ENCODE measurements at places on chromosomes 11 and 22.

- no peak for DNase-seq
Measured at GRCh38 chr22:36156515-36157419, 3.8 kb downstream of the APOL3 start.

DNA sequence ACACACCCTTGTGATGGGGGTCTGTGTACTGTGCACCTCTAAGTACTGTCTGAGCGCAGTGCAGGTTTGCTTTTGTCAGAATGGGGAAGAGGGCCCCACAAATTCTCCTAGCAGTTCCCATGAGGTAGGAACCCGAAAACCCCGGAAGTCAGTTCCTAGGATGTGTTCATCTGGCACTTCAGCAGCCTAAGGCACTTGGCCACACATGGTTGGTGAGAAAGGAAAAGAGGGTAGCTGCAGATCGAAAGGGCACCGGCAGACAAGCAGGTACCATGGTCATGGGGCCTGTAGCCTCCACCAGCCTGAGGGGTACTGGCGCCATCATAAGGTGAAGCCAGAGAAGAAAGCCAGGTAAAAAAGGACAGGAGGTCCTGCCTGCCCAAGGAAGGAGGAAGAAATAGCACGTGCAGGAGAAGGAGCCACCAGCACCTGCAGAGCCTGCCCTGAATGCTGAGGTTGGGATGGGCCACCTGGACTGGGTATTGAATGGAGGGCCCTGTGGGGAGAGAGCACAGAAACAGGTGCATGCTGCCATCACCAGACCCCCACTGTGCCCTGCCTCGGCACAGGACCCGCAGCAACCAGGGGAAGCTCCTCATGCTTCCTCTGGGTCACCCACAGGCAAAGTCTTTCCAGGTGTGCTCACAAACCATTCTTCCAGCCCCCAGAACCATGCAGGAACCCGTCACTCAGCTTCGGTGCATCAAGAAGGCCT, 8.1 kb upstream of the CASTOR1 start:
- no peak for DNase-seq

GRCh38 chr22:42695294-42695693, 25.4 kb downstream of the A4GALT start:
- DNase-seq = no peak

GRCh38 chr22:17243524-17243923, 24.3 kb upstream of the ADA2 start:
- no peak for DNase-seq

- DNase-seq = no peak
Measured at GRCh38 chr11:67293090-67293489, 4.0 kb downstream of the ANKRD13D start.

DNA sequence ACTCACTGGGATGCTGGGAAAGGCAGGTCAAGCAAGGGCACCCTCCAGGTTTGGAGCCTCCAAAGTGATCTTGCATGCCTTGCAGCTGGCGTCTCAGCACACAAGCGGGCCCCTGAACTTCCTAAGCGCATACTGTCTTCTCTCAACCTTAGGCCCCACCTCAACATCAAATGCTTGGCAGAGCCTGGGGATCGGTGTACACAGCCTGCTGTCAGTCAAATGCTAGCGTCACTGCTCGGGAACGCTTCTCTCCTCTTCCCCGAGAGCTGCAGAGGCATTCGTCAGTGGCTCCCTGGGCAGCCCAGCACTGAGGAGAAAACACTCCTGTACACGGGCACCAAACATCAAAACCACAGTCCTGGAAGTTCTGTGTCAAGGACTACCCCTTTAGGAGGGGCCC, 124.9 kb downstream of the C11orf58 start:
- DNase-seq = no peak

GRCh38 chr22:32776802-32777201, 24.7 kb upstream of the TIMP3 start:
- DNase-seq = no peak

- DNase-seq = no peak
Measured at GRCh38 chr22:48155446-48155845, 1393.0 kb downstream of the TBC1D22A start.

DNA sequence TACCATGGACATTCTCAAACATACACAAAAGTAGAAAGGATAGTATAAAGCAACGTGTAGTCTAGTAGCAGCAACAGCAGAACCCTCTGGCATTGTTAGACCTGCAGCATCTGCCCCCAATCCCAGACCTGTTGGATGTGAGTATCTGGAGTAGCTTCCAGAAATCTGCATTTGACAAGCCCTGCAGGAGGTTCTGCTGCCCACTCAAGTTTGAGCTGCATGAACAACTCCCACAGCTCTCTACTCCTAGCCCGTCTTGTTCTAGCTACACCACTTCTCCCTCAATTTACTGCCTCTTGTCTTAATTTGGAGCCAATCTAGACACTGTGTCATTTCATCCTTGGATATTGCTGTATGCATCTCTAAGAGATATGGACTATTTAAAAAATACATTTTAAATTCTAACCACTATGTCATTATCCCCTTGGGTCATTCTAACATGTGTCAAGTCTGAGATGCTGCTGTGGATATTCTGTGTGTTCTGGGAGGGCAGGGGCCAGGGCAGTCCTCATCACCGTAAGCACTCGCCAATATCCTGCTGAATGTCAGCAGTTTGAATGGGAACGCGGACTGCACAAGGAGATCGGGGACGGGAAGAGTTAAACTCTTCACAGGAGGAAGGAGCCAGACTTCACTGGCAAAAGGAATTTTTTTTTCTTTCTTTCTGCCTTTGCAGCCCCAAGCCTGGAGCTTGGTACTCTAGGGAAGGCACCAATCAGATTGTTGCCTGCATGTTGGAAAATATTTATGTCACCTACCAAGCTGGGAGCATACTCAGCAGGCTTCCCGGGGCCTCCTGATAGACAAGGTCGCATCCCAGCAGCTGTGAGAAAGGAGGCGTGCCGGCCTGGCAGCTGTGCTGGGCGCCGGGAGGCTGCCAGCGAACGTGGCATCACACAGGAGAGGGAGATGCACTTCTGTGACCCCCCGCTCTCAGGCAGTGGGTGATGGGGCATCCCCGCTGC, 429.0 kb downstream of the MIAT start:
- DNase-seq = no peak

- no peak for DNase-seq
Measured at GRCh38 chr11:32426192-32426591, 9.1 kb downstream of the WT1 start.

- no peak for DNase-seq
Measured at GRCh38 chr22:29811377-29811776, 26.7 kb downstream of the ASCC2 start.

- no peak for DNase-seq
Measured at GRCh38 chr11:118411530-118411929, 10.1 kb downstream of the ATP5MG start.

DNA sequence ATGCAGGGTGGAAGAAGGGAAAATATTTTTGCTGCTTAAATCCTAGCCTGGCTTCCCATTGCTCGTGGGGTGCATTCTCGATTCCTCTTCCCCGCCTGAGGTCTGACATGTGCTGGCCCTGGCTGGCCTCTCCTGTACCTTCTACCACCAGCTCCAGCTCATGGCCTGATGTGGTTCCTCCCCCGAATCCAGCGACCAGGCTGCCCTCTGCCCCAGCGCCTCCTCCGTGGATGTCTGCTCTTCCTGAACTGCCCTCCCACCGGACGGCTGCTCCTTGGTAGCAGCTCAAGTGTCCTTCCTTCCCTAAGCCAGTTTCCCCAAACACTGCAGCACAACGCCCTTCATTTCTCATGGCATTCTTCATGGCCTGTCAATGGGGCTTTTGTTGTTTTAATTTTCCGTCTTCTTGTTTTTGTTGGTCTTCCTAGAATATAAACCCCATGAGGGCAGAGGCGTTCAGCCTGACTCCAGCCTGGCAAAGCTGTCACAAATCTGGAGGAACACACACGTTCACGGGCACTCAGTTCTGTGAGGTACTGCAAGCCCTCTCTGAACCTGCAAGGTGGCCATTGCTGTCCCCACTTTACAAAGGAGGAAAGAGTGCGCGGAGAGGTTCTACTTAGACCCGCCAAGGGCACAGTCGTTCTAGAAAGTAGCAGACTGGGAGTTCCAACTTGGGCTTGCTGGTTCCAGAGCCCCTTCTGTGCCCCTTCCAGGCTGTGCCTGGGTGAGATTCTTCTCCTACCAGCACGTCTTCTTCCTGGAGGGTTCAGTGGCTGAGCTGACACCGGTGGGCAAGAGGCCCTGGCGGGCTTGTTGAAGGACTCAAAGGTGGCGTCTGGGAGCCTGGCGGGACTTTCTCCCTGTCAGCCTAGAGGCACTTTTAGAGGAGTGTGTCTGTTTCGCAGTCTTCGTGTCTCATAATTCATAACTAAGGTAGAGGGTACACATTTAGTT, 953 bp upstream of the LRP5 start:
- no peak for DNase-seq

GRCh38 chr11:73538381-73538872, 59.5 kb downstream of the FAM168A start:
- DNase-seq = no peak

GRCh38 chr11:64224151-64224890, 1.7 kb downstream of the TRPT1 start:
- no peak for DNase-seq

DNA sequence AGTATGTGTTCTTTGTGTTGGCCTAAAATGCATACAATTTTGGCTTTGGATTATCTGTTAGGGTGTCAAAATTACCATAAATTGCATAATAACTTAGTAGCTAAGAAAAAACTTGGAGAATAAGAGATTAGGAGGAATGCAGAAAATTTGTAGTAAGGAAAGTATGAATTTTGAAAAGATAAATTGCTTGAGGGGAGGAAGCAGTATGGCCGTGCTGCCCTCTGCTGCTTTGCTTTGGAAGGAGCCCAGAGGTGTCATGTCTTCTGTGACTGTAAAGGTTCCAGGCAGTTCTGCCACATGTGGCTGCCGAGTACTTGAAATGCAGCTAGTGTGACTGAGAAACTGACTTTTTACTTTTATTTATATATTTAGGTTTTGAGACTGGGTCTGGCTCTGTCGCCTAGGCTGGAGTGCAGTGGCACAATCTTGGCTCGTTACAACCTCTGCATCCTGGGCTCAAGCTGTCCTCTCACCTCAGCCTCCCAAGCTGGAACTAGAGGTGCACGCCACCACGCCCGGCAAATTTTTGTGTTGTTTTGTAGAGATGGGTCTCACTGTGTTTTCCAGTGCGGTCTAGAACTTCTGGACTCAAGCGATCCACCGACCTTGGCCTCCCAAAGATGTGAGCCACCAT, 1.8 kb downstream of the ADSL start:
- no peak for DNase-seq

GRCh38 chr11:17475666-17476316, 854 bp downstream of the ABCC8 start:
- DNase-seq = peak; percentile 22

DNA sequence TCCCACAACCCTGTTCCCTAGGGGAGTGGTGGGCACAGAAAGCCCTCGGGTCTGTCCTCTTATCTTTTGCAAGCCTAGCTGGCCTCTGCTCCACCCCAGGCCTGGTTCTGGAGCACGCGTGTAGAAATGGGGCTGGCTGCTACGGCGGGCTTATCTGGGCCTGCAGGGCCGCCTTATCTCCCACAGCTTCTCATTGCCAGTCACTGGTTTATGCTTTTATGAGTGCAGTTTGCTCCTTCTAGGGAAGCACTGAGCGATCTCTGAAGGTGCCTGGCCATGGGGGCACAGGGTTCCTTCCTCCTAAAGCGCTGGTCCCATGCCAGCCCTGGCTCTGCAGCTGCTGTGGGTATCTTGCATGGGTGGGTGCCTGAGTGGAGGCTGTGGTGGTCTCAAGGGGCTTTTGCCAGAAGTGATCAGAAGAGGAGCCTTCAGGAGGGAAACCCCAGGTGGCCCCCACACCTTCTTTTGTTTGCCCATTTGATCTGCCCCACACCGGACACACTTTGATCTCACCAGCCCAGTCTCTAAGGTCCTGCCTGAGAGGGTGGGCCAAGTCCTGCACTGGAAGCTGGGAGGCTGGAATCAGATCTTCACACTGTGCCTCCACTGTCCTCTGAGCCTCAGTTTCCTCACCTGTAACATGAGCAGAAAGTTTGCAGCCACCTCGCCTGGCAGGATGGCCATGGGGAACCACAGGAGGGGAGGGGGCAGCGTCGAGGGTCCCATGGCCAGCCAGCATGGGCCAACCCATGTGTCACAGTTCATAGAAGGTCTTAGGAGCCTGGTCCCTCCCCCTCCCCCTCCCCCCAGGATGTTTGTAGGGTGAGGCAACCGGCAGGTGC, 86.6 kb upstream of the FGF3 start:
- no peak for DNase-seq

DNA sequence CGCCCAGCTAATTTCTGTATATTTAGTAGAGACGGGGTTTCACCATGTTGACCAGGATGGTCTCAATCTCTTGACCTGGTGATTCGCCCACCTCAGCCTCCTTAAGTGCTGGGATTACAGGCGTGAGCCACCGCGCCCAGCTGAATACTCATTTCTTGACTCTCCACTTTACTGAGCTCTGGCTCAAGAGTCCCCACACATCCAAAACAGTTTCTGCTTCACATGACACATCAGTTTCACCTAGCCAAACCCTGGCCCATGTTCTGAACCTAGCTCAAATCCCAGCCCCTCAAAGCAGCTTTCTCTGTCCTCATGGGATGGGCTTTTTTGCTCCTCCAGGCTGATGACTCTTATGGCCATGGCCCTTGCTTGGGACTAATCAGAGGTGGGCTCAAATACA, 9.8 kb downstream of the HYOU1 start:
- no peak for DNase-seq

- no peak for DNase-seq
Measured at GRCh38 chr11:11387622-11388305, 34.7 kb upstream of the CSNK2A3 start.

- no peak for DNase-seq
Measured at GRCh38 chr11:1749395-1750351, 722 bp downstream of the IFITM10 start.

GRCh38 chr22:39518996-39519680, 1.2 kb upstream of the ATF4 start:
- DNase-seq = no peak

DNA sequence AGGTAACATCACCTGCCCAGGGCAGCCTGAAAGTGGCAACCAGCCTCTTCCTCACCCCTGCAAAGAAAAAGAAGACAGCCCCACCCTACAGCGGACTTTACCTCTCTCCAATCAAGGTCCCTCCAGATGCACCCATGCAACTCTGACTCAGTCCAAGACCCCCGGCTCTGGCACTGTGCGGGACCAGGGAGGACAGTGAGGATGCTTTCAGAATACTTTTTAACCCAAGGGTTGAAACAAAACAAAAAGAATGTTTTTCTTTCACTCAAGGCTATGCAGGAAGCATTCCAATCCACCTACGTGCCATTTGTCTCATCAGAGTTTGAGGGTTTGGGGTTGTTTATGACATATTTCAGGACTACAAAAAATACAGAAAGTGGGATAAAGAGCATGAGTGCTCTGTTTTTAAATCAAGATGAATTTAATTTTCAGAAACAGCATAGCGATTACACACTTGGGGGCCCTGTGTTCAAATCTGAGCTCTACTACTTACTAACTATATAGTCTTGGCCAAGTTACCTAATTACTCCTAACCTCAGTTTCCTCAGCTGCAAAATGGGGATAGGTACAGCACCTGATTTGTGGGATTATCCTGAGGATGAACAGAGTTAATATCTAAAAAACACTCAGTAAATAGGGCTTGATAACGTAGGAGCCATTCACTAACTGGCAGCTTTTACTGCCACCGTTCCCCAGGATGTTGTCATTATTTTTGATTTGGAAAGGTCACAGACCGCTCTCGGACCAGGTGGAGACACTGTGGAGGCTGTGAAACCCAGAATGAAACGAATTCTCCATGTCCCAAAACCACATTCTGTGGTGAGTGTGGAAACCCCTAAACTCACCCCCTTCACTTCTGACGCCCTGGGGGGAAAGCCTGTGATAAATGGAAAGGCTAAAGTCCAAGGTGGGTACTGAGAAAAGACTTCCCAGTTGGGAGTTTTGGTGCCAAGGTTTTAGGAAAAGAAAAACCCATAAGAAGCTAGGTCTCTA, 5.6 kb downstream of the PLAAT3 start:
- no peak for DNase-seq

- no peak for DNase-seq
Measured at GRCh38 chr11:122115524-122116379, at the start of gene BLID. TSS of gene BLID (minus strand) at chr11:122116215. CDS start at chr11:122115922, 293 bp downstream.

Measured in NCI-H1105 (cell line).